AG08395 (cell line): ENCODE measurements at places on chromosomes 1 and 21.
A peak's percentile ranks its signal among the peaks of the same experiment; 100 is the strongest.

GRCh38 chr1:181424786-181425403, 58.4 kb upstream of the CACNA1E start:
- peak; percentile 69 for DNase-seq

DNA sequence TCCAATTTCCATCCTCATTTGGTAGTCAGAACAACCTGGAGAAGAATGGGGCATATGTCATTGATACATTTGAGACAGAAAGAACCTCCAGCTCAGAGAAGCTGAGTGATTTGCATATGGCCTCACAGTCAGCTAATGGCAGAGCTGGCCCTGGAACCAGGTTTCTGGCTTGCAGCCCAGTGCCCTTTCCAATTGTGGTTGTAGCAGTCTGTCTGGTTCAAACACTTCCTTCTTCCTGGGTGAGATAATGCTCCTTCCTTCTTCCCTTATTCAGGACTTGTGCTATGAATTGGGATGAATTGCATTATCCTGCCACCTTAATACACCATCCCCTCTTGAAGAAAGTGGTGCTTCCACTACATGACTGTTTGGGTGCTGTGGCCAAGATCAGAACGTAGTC, 24.2 kb downstream of the SLC5A9 start:
- DNase-seq: no peak

- DNase-seq: no peak
Measured at GRCh38 chr1:175278734-175279116, 86.1 kb upstream of the KIAA0040 start.

DNA sequence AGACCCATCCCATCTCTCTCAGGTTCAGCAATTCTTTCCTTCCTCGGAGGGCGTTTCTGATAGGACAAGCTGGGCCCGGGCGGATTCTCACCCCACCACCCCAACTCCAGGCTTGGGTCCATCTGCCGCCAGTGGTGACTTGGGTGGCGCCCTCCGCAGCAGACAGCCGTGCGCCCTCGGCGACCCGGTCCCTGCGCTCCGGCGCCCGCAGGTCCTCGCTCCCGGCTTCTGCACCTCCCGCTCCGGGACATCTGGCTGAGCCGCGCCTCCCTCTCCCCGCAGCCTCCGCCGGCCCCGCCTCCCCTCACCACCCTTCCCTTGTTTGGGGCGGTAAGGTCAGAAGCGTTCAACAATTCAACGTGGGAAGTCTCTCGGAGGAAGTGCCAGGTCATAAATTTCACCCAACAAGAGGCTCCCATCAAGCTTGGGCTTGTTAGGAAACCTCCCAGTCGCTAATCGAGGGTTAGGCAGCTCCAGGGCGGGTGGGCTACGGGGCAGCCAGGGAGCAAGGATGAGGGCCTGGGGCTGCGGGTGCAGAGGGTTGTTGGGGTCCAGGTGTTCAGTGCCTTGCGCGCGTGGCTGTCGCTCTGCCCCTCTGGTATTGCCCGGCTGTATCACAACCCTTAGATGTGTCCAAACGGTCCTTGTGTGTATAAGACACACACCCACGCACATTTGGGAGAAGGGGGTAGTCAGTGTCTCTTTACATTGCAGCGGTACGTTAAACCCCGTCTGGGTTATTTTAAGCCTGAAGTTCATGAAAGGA, 39.8 kb downstream of the OLIG1 start:
- DNase-seq: no peak

DNA sequence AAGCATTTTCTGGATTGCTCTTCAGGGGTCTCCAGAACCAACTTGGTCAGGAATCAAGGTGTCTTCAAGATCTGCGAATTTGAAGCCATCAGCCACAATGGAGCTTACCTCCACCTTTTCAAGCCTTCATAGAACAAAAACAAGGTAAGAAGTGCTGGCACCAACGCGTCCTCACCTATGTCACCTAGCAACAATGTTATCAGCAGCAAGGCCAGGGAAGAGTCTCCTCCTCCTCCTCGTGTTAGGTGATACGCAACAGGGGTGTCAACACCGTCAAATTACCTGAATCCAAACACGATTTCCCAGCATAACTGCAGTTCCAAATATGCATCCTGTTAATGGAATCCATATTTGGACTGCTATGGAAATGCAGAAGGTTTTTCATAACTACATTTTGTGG, 4.1 kb upstream of the TIAM1 start:
- DNase-seq: no peak

DNA sequence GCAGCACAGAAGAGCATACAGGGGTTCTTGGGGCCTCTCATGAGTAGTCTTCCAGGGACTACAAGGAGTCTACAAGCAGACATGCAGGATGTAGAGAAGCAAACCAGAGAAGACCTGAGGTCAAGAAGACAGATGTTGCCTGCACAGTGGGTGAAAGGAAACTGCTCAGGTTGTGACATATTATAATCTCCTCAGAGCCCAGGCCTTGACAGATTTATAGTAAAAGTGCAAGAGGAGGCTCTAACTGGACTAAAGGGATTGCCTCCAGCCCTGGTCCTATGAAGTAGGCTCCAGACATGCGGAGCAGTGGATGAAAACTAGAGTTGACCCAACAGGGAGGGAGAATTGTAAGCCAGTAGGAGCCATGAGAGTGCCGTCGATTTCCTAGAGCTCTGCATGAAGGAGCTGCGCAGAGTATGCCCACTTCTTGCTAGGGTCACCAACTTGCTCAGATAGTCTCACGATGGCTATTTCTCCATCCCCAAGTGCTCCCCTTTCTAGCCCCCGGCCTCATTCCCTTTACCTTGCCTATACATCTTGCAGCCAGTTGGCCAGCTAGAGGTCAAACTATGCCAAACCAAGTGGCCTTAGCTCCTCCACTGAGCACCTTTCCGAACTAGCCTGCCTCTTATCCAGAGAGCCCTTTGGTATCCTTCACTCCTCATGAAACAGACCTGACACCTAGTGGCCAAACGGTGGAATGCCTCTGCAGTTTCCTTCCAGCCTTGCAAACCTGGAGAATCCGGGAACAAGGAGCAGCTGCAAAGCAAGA, 36.2 kb upstream of the IPO9 start:
- peak; percentile 89 for DNase-seq

DNA sequence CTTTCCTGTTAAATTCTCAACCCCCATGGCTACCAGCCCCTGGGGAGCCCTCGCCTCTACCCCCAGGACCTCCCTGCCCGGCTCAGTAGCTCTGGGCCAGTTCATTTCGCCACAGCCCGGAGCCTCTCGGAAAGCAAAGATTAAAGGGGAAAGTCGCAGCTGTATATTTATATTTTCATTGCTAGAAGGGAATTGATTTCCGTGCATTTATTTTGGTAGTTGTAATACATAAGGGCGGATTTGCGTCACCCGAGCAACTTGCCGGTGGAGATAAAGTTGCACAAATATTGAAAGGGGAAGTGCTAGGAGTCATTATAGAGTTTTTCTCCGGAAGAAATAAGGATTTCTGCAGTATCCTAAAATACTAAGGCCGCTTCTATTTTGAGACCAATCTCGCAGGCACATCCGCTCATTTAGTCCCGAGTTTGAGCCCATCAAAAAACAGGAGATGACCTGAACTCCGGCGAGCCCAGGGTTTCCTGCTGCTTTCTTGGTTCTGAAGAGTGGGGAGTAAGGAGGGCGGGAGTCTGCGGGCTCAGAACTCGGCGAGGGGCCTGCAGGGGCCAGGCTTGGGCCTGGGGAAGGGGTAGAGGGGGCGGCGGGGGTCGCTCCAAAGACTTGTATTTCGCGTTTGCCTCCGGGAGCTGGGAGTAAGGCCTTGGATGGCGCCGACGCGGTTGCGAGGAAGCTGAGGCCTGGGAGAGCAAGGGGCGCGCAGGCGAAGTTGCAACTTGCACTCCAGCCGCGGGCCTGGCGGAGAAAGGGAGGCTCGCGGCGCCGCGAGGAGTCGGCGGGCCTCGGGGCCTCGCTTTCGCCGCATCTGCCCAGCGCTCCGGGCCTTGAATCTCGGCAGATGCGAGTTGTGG, 2.5 kb upstream of the HLX start:
- DNase-seq: no peak

GRCh38 chr1:203017692-203018091, 8.6 kb upstream of the PPFIA4 start:
- DNase-seq: no peak
